ENCODE measurements at places on chromosomes 6 and 20. TPM values are rescaled to one million over a fixed set of nuclear protein-coding genes. Genes with fewer than 3 reads are reported as not detected.

GRCh38 chr6:43674921-43675320 is 12.7 kb downstream of the MRPS18A start:
- H3K36me3 ChIP-seq = no peaks in the 10 kb centered on the region
- DNase-seq = no peak
- H3K27ac ChIP-seq = peak overlapping the region; percentile 97

The PCED1A gene
- 7.9 TPM for total RNA-seq

DNA sequence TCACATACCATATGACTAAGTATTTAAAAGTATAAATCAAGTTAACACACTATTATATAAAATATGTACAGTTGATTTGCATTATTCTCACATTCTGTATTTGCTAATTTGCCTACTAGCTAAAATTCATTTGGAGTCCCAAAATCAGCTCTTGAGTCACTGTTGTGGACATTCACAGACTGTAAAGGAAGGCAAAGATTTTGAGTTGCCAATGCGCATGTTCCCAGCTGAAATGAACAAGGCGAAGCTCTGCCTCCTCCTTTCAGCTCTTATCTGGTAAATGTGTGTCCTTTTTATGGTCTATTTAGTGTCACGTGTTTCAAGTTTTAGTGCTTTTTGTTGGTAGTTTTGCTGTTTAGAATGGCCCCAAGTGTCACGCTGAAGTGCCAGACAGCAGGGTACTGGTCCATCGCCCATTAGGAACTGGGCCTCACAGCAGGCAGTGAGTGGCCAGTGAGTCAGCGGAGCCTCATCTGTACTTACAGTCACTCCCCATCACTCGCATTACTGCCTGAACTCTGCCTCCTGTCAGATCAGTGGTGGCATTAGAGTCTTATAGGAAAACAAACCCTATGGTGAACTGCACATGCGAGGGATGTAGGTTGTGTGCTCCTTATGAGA is 87.2 kb upstream of the ADTRP start:
- no peaks in the 10 kb centered on the region for H3K27me3 ChIP-seq
- no peaks in the 10 kb centered on the region for H3K4me1 ChIP-seq
- no peak for DNase-seq

The GABRR1 gene
- total RNA-seq = 0.25 TPM

- no peak for DNase-seq
- no peaks in the 10 kb centered on the region for H3K4me1 ChIP-seq
- H3K4me3 ChIP-seq = no peak overlapping the region
- H3K27ac ChIP-seq = no peak overlapping the region
Observed at GRCh38 chr20:18702736-18703135, 110.8 kb upstream of the SCP2D1 start.

DNA sequence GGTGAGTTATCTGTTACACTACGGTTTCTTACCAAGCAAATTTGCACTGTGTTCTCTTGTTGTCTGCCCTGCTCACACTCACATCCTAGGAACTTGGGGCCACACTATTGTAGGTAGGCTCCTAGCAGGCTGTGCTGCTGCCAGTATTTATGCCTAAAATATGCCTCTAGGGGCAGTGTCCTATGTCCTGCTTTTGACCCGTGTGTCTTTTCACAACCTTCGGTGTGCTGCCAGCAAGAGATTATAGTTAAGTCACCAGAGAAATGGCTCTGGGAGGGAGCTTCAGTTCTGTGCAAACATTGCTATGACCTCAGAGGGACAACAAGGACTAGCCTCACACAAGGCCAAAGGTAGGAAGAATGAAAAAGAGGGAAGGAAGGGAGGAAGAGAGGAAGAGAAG is 8.9 kb upstream of the TAAR5 start:
- no peaks in the 10 kb centered on the region for H3K27me3 ChIP-seq
- DNase-seq = no peak
- no peaks in the 10 kb centered on the region for H3K4me1 ChIP-seq

- H3K27me3 ChIP-seq = no peaks in the 10 kb centered on the region
- H3K36me3 ChIP-seq = no peaks in the 10 kb centered on the region
- H3K4me3 ChIP-seq = no peak overlapping the region
- no peak for DNase-seq
Observed at GRCh38 chr6:116579143-116579542, 7.8 kb downstream of the RWDD1 start.

- peaks cover 20% of the 10 kb centered on the region for H3K4me1 ChIP-seq
- H3K27ac ChIP-seq = no peak overlapping the region
- no peak overlapping the region for H3K4me3 ChIP-seq
- H3K27me3 ChIP-seq = no peaks in the 10 kb centered on the region
- no peak for DNase-seq
Observed at GRCh38 chr6:111800821-111801220, 72.4 kb downstream of the FYN start.

DNA sequence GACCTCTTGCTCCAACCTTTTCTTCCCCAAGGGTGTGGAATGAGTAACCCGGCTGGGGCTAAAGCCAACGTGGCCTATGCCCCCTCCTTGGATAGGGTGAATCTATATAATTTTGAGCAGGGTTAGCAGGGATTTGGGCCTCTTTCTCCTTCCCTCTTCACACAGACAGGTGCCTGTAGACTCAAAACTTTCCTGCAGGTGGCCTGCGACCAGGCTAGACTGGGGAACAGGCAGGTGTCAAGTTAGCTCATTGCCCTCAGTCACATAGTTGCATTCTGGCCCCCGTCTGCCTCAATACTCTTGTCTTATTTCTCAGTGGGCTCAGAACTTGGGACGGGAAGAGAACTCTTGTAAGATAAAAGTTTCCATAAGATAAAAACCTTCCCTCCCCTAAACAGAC is 243.0 kb downstream of the ATXN1 start:
- peaks cover 13% of the 10 kb centered on the region for H3K4me1 ChIP-seq
- no peaks in the 10 kb centered on the region for H3K27me3 ChIP-seq

GRCh38 chr20:18046535-18046934 is 11.2 kb downstream of the OVOL2 start:
- no peak for DNase-seq
- no peaks in the 10 kb centered on the region for H3K36me3 ChIP-seq
- no peak overlapping the region for H3K27ac ChIP-seq
- H3K27me3 ChIP-seq = no peaks in the 10 kb centered on the region

The MAFB gene
- total RNA-seq = 24.9 TPM

GRCh38 chr20:56788041-56788670 is 159.1 kb downstream of the TFAP2C start:
- no peak overlapping the region for H3K4me3 ChIP-seq
- no peaks in the 10 kb centered on the region for H3K36me3 ChIP-seq
- no peaks in the 10 kb centered on the region for H3K27me3 ChIP-seq
- H3K27ac ChIP-seq = no peak overlapping the region

DNA sequence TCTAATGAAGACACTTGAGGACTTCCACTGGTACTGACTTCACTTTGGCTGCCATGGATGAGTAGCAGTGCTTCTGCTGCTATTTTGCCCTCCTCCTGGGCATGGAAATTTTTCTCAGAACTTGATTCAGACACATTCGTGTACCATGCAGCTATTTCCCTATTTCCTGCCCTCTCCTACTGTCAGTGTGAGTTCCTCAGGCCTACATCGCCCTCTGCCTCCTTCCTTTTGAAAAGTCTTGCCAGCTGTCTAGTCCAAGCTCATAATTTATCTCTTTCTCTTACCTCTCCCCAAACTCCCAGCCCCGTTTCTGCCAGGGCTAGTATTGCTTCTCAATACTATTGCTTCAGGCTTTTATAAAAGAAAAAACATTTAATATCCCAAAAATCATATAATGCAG is 470.2 kb downstream of the ADGRB3 start:
- no peaks in the 10 kb centered on the region for H3K4me1 ChIP-seq
- H3K4me3 ChIP-seq = no peak overlapping the region
- H3K27ac ChIP-seq = no peak overlapping the region
- no peaks in the 10 kb centered on the region for H3K36me3 ChIP-seq
- no peaks in the 10 kb centered on the region for H3K27me3 ChIP-seq
- no peak for DNase-seq

DNA sequence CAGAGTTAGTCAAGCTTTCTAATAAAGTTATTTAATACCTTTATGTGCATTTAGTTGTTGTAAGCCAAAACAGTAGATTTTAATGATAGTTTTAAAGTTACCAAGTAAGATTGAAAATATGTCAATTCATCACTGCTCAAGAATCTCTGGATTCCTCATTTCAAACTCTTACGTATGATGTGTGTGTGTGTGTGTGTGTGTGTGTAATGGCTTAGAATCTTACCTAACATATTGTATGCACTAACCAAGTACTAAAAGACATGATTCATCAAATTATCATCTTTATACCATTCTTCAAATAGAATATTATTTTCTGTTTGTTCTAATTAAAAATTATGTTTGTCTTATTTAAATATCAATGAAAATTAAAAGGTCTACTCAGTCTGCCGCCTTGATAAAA is 41.5 kb upstream of the ZNF337 start:
- H3K27me3 ChIP-seq = no peaks in the 10 kb centered on the region
- no peaks in the 10 kb centered on the region for H3K36me3 ChIP-seq
- no peak for DNase-seq
- no peak overlapping the region for H3K4me3 ChIP-seq
- no peak overlapping the region for H3K27ac ChIP-seq

The CTAGE9 gene
- not detected for total RNA-seq

- no peak overlapping the region for H3K4me3 ChIP-seq
- H3K27me3 ChIP-seq = no peaks in the 10 kb centered on the region
- peaks cover 92% of the 10 kb centered on the region for H3K4me1 ChIP-seq
Observed at GRCh38 chr20:20685635-20686034, 26.8 kb downstream of the RALGAPA2 start.

The CPXM1 gene
- total RNA-seq = 1.6 TPM

GRCh38 chr6:25629198-25629576 is 22.8 kb upstream of the SCGN start:
- no peaks in the 10 kb centered on the region for H3K36me3 ChIP-seq
- DNase-seq = no peak
- H3K4me3 ChIP-seq = no peak overlapping the region
- H3K27me3 ChIP-seq = no peaks in the 10 kb centered on the region

DNA sequence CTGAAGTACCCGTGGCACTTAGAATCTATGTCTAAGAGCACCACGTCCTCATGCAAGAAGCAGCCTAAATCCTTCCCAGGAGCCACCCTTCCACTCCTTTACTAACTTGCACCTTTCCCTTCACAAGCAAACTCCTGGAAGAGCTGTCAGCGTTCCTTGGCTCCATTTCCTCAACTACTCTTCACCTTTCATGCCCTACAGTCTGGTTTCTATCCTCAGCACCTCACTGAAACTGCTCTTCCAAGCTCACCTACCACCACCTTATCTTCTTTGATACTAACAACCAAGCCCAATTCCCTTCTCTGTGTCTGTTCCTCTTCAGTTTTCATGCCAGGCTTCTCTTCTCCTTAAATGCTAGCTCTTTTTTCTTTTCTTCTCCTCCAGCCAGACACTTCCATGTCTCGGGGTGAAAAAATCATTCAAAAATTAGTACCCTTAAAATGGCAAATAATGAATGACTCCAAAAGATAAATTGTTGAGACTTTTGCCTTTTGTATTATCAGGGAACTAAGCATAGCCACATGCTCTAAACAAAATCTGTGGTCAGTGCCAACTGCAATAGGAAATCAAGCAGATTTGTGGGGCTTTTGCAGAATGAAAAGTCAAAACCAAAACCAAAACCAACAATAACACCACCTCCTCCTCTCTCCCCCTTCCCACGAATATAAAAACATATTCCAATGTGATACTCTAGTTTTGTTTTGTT is 149.6 kb upstream of the KCNK16 start:
- no peak overlapping the region for H3K4me3 ChIP-seq
- H3K27me3 ChIP-seq = no peaks in the 10 kb centered on the region
- H3K27ac ChIP-seq = no peak overlapping the region
- no peaks in the 10 kb centered on the region for H3K4me1 ChIP-seq
- H3K36me3 ChIP-seq = no peaks in the 10 kb centered on the region
- no peak for DNase-seq

DNA sequence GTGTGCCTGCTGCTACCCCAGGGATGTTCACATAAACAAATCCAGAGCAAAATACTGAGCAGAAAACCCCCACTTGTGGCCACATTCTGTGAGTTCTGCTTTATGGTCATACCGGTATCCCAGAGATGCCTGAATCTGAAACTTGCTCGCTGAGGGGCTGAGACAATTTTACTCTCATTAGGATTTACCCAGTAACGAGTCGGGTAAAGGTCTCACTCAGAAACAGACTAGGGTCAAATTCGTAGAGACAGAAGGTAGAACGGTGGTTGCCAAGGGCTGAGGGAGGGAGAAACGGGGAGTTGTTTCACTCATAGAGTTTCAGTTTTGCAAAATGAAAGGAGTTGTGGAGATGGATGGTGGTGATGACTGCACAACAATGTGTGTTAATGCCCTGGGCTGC is 45.4 kb upstream of the NKX2-2 start:
- peaks cover 3% of the 10 kb centered on the region for H3K27me3 ChIP-seq
- no peak for DNase-seq
- no peak overlapping the region for H3K27ac ChIP-seq

The CEP250 gene
- 13.3 TPM for total RNA-seq

GRCh38 chr6:155762649-155763048 is 307.0 kb upstream of the NOX3 start:
- H3K4me1 ChIP-seq = no peaks in the 10 kb centered on the region
- H3K4me3 ChIP-seq = no peak overlapping the region
- no peak for DNase-seq
- H3K36me3 ChIP-seq = no peaks in the 10 kb centered on the region

The TBXT gene
- not detected for total RNA-seq

The TP53INP2 gene
- 26.7 TPM for total RNA-seq

The PCK1 gene
- total RNA-seq = 0.10 TPM

The SLC13A3 gene
- 1.8 TPM for total RNA-seq

GRCh38 chr20:38872036-38872435 is 54.2 kb upstream of the FAM83D start:
- no peak for DNase-seq
- H3K27me3 ChIP-seq = no peaks in the 10 kb centered on the region
- H3K27ac ChIP-seq = no peak overlapping the region
- H3K36me3 ChIP-seq = no peaks in the 10 kb centered on the region
- no peaks in the 10 kb centered on the region for H3K4me1 ChIP-seq
- no peak overlapping the region for H3K4me3 ChIP-seq

DNA sequence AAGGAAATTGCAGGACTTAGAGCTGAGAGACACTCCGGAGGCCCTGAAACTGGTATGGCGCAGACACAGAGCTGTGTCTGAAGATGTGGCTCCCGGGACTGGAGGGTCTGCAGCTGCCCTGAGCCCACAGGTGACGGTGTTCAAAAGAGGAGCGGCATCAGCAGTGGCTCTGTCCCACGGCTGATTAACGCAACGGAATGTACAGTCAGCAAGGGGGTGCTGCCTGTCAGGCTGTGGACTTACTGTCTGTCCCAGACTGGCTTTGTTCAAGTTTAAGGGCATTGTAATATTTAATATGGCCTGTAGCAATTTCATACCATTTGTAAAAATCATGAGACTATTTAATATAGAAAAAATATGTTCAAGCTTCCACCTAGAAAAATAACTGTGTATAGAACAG is 228.0 kb upstream of the TAB2 start:
- H3K4me1 ChIP-seq = no peaks in the 10 kb centered on the region
- no peak overlapping the region for H3K4me3 ChIP-seq
- H3K36me3 ChIP-seq = no peaks in the 10 kb centered on the region
- no peak for DNase-seq
- H3K27me3 ChIP-seq = no peaks in the 10 kb centered on the region

The ARMH2 gene
- total RNA-seq = not detected
